ENCODE measurements at places on chromosomes 13 and 19. TPM values are rescaled to one million over a fixed set of nuclear protein-coding genes. Genes with fewer than 3 reads are reported as not detected.

Gene KLF1
- not detected for total RNA-seq

GRCh38 chr13:71621174-71622124 lies 245.6 kb downstream of the DACH1 start:
- no peak for DNase-seq

Gene RDH8
- total RNA-seq, result not detected

DNA sequence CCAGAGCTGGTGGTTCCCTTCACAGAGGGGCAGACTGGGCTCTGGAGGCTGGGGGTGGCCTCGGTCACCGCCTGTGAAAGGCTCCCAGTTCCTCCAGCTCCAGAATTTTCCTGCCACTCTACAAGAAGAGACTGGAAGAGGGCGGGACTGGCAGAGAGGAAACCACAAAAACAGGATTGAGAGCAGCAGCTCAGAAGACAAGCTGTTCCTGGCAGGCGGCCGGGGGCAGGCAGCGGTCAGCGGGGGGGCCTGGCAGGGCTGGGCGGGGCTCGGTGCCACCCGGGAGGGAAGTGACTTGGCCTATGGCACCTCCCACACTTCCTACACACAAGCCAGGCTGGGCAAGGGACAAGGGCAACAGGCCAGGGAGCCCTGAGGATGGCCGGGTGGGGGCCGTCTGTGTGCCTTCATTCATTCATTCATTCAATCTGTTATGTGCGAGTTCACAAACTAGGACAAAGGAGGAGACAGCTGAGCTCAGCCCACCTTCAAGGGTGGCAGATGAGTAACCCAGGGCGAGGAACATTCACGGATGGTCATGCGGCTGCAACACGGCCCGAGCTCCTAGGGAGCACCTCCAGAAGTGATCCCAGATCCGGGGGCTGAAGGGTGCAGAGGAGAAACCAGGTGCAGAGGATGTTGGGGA lies 16.9 kb upstream of the BTBD2 start:
- DNase-seq, result peak; percentile 96

DNA sequence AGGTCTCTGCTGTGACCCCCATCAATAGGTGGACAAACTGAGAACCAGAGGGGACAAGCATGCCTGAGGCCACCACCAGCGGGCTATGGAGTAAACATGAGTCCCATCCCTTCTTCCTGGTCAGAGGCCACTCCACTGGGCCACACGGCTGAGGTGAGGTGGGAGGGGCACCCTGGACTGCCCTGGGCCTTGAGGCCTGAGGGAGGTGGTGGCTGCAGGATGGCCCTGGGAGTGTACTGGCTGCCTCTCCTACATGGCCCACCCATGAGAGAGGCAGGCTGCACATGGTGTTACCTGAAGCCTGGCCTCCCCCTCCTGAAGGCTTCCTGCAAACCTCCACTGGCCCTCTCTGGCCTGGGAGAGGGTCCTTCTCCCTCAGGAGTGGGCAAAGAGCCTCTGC lies 222.4 kb downstream of the TUBA3C start:
- DNase-seq, result no peak

DNA sequence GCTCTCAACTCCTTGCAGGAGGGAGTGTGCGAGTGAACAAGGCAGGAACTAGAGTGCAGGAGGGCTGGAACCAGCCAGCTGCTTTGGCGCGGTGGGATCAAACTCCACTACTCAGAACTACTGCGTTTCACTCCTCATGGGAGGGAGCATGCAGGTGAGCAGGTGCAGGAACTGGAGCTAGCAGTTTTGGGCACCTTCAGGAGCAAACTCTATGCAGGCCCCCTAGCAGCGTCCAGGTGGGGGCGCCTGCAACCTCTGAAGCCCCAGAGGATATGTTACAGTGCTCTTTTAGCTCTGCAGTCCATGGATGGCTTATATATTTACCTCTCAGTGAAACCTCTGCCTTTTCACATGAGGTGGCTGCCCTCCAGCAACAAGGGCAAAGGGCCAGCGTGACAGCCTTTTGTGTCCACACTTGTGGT lies 1303.4 kb downstream of the PCDH9 start:
- peak; percentile 13 for DNase-seq

- DNase-seq, result no peak
Measured at GRCh38 chr13:112447761-112448603, 71.8 kb downstream of the SPACA7 start.

DNA sequence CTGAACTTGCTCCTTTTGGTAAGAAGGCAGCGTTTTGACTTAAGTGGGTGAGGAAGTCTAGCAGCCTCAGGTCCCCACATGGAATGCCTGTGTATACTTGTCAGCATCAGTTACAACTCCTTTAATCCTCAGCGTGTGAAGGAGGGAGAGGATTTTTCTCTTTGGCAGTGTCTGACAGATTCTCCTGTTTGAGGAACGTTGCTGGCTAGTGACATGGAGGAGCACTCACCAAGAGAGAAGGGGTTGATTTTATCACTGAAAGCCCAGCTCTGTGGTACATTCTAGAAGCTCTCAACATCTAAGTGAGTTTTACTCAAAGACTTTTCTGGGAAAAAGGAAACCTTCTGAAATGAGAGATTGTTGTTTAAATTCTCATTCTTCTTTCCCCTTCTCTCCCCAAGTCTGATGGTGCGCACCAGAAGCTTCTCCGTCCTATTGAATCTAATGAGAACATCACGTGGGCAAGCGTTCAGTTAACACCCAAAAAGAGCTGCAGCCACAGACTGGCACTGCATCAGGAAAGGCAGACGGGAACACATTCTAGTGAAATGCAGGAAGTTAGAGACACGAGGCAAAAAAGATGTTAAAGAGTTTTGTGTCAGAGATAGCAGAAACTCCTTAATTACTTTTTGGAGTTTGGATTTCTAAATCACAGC lies 58.2 kb downstream of the GJA3 start:
- DNase-seq, result no peak

DNA sequence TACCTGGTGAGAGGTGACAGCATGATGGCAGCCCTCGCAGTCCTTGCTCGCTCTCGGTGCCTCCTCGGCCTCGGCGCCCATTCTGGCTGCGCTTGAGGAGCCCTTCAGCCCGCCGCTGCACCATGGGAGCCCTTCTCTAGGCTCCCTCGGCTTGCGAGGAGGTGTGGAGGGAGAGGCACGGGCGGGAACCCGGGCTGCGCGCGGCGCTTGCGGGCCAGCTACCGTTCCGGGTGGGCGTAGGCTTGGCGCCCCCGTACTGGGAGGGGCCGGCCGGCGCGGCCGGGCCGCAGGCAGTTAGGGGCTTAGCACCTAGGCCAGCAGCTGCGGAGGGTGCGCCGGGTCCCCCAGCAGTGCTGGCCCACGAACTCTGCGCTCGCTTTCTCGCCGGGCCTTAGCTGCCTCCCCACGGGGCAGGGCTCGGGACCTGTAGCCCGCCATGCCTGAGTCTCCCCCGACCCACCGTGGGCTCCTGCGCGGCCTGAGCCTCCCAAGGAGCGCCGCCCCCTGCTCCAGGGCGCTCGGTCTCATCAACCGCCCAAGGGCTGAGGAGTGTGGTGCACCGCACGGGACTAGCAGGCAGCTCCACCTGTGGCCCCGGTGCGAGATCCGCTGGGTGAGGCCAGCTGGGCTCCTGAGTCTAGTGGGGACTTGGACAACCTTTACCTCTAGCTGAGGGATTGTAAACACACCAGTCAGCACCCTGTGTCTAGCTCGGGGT lies 1624.3 kb downstream of the SLITRK1 start:
- DNase-seq, result no peak

Gene HCST
- 3.7 TPM for total RNA-seq
